ENCODE measurements at places on chromosomes 3 and 15.

- no peak for DNase-seq
Observed at GRCh38 chr3:1200371-1200770, 107.5 kb downstream of the CNTN6 start.

- peak; percentile 26 for DNase-seq
Observed at GRCh38 chr15:66080717-66081398, 172.7 kb downstream of the MEGF11 start.

GRCh38 chr3:188002626-188003138 is 151.3 kb upstream of the LPP start:
- DNase-seq, result peak; percentile 62

- DNase-seq, result no peak
Observed at GRCh38 chr3:56115698-56116097, 352.6 kb downstream of the ERC2 start.

GRCh38 chr15:25072857-25073476 is 118.2 kb downstream of the SNRPN start:
- DNase-seq, result no peak
